ENCODE measurements at places on chromosomes 4 and X.

DNA sequence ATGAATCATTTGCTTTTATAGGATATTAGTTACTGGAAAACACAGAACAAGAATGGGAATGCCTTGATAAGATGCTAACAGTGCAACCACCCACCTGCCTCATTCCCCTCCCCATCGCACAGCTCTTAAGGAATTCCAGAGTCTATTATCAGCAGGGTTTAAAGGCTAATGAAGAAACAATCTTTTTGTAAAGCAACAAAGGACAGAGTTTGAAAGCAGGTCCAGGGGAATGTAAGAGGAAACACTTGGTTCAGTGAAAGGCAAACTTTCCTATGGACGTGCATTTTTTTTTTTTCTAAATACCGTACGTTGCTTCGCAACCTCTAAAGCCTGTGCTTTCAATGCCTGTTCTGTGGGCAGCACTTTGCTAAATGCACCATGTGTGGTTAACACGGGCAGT, 92.5 kb downstream of the GPR50 start:
- no peak for DNase-seq

DNA sequence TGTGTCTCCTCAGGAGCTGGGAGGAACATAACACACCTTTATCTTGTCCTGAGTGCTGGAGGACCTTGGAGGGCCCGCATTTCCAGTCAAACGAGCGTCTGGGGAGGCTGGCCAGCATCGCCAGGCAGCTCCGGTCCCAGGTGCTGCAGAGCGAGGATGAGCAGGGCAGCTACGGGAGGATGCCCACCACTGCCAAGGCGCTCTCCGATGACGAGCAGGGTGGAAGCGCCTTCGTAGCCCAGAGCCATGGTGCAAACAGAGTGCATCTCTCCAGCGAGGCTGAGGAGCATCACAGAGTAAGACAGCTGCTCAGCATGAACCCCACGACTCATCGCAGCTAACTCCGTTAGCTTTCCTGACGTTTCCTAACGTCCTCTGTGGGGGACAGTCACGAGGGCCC, 430 bp downstream of the TRIML1 start:
- no peak for DNase-seq

GRCh38 chr4:97987019-97987648, 156.1 kb downstream of the STPG2 start:
- DNase-seq: no peak

DNA sequence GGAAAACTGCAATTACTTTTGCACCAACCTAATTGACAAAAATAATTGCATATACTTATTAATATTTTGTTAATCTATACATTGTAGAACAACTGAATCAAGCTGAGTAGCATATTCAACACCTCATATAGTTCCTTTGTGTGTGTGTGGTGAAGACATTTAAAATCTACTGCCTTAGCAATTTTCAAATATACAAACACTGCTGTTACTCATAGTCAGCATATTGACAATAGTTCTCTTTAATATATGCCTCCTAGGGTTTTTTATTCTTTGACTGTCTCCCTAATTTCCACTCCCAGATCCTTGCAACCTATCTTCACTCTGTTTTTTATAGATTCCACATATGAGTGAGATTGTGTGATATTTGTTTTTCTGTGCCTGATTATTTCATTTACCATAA, 426.8 kb downstream of the PPARGC1A start:
- DNase-seq: no peak

DNA sequence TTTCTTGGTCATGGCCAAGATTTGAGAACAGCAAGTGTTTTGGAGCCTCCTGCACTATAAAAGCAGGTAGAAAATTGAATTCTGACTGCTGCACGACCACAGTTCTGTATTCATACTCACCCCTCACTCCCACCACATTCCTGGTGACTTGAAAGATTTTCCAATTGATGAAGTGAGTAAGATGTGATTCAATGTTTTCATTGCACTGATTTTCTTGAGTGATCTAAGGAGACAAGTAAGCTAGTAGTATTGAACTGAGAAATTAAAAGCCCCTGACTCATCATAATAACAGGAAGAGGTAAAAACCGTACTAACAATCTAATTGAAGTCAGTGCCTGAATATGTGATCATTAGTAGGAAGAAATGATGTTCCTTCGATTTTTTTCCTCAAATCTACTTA, 6.1 kb upstream of the SEC24D start:
- no peak for DNase-seq

DNA sequence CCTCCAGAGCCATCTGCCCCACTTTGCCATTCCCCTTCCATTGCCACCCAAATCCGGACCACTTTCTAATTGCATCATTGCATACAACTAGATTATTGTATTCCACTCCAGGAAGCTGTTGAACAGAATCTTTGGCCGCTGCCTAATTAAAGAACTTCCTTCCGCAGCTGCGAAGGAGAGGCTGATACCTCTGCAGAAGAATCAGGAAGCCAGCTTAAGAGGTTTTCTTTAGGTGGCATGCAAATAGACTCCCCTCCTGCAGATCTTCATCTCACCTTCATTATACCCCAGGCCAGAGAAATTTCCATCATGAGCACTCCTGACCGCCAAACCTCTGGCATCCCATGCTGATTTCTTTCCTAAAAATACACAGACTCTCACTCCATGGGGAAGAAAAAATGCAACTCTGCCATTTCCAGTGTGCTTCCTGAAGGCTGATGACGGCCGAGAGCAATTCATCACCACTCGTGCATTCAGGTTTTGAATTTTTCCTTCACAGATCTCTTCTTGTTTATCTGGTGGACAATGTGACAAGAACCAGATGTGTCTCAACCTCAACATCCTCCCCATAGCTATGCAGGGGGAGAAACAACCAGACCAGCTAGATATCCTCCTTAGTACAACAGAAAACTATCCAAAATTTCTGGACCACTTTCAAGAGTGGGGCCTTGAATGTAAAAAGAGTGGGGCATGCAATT, 31.2 kb downstream of the LGI2 start:
- no peak for DNase-seq

GRCh38 chr4:56468097-56468422, 643 bp downstream of the SRP72 start:
- DNase-seq: no peak

DNA sequence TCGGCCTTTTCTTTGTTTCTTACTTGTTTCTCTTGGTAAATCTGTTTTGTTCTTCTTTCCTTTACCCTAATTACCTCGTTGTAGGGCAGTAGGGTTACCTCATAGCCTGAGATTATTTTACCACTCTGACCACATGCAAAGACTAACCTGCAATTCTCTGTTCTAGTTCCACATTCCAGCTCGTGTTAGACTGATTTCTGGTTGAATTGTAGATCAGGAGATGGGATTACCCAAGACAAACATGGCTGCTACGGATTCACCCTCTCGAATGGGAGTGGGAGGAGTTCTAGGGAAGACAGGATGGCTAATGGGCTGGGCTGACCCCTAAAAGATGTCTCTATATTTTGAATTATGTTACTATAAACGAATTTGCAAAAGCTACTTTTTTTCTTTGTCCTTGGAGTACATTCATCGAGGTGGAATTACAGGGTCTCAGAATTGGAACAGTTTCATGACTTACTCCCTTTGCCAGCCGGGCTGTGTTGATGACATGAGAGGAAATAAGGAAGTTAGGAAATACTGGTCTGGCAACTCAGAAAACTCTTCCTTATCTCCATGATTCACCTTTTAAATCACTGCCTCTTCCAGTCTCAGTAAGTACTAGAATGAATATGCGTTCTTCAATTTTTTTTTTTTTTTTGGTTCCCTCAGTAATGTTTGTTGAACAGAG, 36.7 kb upstream of the FBXW7 start:
- DNase-seq: no peak

GRCh38 chr4:137474711-137475301, 57.5 kb downstream of the PCDH18 start:
- DNase-seq: no peak

- DNase-seq: no peak
Observed at GRCh38 chr4:40755616-40756015, 5.9 kb downstream of the NSUN7 start.

DNA sequence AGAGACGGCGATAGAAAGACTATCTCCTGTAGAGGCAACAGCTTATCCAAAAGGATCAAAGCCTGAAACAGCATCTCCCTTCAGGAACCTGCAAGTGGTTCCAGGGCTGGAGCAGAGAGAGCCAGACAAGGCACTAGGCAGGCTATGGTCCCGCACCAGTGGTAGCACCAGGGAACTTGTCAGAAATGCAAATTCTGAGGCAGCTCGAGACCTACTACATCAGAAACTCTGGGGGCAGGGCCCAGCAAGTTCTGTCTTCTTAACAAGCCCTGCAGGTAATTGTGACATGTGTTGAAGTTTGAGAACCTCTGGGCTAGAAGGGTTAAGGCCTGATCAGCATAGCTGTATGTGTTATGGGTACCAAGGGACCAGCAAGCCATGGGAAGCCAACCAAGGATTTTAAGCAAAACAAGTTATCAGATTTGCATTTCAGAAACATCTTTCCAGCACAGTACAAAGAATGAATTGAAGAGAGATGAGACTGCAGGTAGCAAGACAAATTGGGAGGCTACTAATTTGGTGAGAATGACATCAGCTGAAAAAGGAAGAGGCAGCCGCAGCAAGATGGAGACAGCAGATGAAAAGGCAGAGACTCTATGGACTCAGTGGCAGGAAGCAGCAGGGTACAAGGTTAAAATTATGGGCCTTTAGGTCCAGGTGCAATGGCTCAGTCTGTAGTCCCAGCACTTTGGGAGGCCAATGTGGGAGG, 139.7 kb downstream of the TSPAN5 start:
- no peak for DNase-seq

DNA sequence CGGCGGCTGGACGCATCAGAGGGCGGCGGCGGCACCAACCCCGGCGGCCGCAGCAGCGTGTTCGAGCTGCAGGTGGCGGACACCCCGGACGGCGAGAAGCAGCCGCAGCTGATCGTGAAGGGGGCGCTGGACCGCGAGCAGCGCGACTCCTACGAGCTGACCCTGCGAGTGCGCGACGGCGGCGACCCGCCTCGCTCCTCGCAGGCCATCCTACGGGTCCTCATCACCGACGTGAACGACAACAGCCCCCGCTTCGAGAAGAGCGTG, 1.9 kb downstream of the PCDH7 start:
- DNase-seq: no peak

- DNase-seq: no peak
Observed at GRCh38 chr4:17469931-17470674, 41.8 kb downstream of the QDPR start.

- no peak for DNase-seq
Observed at GRCh38 chr4:129189630-129190029, 93.7 kb downstream of the C4orf33 start.

DNA sequence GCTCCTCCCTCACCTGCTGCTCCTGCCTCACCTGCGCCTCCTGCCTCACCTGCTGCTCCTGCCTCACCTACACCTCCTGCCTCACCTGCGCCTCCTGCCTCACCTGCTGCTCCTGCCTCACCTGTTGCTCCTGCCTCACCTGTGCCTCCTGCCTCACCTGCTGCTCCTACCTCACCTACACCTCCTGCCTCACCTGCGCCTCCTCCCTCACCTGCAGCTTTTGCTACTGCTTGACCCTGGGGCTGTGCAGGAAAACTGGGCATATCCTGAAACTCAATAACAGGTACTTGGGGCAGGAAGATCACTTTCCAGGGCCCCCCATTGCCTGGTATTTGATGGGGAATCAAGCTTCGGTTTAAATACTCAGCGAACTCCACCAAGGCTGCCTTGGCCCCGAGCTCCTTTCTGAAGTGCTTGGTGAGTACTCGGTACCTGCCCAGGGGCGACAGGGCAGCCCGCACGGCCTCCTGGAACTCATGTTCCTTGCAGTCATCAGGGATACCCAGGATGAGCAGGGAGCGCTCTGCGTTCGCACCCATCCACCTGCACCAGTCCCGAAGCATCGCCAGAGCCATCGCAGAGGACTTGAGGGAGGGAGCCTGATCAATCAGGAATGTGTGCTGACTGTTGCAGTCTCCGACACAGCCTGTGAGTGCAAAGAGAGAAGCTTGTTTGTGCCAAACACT, 2.7 kb downstream of the PNMA6E start:
- no peak for DNase-seq

DNA sequence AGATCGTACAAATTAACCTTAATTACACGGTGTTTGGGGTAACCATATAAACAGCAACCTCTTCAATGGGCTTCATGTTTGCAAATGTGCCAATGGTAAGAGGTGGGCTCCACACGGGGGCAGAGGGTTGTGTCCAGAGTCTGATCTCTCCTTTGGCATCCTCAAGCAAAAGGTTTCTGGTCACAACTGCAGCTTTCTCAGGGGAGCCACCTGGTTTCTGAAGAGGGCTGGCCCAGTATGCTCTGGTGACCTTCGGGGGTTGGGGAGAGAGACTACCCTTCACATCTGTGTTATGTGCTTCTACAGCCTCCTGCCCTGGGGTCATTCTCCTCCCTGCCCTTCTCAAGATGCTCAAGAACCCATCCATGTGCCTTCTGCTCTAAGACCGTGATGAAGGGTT, 259.6 kb downstream of the CRLF2 start:
- no peak for DNase-seq

DNA sequence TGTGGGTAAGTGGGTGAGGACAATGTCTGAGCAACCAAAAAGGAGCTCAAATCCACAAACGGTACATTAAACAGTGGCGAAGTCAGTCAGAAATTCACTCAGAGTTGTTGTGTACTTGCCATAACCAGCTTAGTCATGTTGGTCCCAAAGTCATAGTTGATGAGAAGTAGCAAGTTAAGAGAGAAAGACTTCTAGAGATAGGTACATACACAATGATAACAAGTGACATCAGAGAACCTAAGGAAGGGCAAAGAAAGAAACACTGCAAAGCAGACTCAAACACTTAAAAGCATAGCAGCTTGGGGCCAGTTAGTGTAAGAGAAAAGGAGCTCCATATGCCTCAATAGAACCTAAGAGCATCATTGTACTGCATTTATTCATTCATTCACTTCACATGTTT, 30.2 kb downstream of the DYNLT3 start:
- DNase-seq: no peak

DNA sequence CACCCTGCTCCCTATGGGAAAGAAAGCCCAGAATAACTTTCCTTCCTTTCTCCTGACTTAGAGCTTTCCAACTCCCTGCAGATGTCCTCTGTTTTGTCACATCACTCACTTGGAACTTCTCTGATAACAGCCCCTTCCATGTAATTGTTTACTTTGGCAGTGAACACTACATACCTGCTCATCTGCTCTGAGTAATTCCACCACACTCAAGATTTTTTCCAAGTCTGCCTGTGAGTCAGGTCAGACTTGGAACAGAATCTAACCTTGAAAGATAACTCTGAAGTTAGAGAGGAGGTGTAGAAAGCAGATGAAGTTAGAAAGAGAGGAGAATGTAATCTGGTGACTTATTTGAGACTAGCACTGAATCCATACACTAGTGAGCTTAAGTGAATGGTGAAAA, 7.4 kb downstream of the MAGEB10 start:
- no peak for DNase-seq

GRCh38 chr4:90857081-90857820, 730.1 kb downstream of the CCSER1 start:
- DNase-seq: no peak

All from activated T-cell treated with anti-CD3 and anti-CD28 coated beads, Interleukin-2, amount 50 U/mL, for 4 hours (primary cell).